Hematopoietic multipotent progenitor cell treated with erythropoietin and hydrocortisone succinate and interleukin-3 and kit ligand, for 15 days (in vitro differentiated cells): ENCODE measurements at places on chromosomes 13 and 19.

GRCh38 chr19:33688171-33688992 is 66.6 kb downstream of the CHST8 start:
- DNase-seq, result no peak

DNA sequence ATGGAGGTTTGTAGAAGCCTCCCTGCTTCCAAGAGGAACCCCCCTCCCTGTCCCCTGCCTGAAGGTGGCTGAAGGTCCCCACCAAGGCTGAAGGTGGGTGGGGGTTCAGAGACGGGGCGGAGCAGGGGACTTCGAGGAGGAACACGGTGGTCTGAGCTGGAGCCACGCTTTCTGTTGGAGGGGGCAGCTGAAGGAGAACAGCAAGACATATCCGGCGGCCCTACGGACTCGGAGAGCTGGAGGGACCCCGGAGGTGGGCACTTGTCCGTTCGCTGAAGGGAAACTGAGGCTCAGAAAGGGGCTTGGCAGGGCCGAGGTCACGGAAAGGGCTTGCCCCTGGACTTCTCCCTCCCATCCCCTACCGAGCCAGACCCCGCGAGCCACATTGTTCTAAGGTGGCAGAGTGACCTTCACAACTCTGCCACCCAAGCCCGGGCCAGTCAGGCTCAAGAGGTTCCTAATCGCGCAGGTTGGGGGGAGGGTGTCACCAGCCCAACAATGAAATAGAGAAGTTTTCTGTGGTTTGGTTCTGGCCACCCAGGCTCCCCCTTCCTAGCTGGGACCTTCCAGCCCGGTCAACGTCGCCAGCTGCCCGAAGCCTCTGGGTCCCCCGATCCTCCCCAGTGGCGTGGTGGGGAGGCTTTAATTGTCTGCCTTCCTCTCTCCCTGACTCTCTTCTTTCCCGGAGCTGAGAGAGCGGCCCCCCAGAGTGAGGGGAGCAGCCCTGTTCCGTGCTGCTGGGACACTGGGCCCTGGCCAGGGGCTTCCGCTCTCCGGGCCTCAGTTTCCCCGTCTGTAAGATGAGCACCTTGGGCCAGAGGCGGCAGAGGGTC is 15.5 kb upstream of the KCNN1 start:
- DNase-seq, result no peak

- DNase-seq, result no peak
These were observed 6.3 kb downstream of the VSTM2B start for GRCh38 chr19:29532097-29532496.

DNA sequence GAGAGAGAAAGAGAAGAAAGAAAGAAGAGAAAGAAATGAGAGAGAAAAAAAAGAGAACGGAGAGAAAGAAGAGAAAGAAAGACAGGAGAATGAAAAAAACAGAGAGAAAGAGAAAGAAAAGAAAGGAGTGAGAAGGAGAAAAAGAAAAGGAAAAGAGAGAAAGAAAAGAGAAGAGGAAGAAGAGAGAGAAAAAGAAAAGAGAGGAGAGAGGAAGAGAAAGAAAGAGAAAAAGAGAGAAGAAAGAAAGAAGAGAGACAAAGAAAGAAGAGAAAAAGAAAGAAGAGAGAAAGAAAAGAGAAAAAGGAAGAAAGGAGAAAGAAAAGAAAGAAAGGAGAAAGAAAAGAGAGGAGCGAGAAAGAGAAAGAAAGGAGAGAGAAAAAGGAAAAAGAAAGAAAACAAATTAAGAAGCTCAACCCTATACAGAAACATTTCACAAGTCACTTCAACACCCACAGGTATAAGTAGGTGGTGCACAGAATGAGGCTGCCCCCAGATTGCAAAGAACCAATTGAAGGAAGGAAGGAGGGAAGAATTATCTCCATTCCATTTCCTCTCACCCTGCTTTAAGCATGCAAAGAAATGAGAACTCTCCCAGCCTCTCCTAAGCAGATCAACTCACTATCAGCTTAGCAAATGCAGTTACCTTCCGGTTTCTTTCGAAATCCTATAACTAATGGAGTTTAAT is 98.8 kb upstream of the CACNA1A start:
- DNase-seq, result no peak

- DNase-seq, result no peak
These were observed 45.8 kb upstream of the SCEL start for GRCh38 chr13:77489566-77490337.

GRCh38 chr19:42274065-42274682 is 5.1 kb downstream of the CIC start:
- DNase-seq, result no peak

GRCh38 chr19:55486043-55486970 is 1.3 kb downstream of the NAT14 start:
- no peak for DNase-seq

DNA sequence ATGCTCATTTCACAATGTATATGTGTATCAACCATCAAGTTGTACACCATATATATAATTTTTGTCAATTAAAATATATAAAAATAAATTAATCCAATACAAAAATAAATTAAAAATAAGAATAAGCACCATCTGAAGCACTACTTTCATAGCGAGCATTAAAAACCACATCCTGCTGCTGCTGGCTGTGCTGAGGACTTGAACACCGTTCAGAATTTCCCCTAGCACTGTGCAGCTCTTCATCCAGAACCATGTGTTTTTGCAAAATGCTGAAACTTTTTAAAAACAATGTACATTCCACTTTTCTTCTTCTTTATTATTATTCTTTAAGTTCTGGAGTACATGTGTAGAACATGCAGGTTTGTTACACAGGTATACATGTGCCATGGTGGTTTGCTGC is 40.0 kb upstream of the FOXO1 start:
- no peak for DNase-seq

GRCh38 chr13:33744589-33745369 is 73.2 kb upstream of the RFC3 start:
- no peak for DNase-seq

DNA sequence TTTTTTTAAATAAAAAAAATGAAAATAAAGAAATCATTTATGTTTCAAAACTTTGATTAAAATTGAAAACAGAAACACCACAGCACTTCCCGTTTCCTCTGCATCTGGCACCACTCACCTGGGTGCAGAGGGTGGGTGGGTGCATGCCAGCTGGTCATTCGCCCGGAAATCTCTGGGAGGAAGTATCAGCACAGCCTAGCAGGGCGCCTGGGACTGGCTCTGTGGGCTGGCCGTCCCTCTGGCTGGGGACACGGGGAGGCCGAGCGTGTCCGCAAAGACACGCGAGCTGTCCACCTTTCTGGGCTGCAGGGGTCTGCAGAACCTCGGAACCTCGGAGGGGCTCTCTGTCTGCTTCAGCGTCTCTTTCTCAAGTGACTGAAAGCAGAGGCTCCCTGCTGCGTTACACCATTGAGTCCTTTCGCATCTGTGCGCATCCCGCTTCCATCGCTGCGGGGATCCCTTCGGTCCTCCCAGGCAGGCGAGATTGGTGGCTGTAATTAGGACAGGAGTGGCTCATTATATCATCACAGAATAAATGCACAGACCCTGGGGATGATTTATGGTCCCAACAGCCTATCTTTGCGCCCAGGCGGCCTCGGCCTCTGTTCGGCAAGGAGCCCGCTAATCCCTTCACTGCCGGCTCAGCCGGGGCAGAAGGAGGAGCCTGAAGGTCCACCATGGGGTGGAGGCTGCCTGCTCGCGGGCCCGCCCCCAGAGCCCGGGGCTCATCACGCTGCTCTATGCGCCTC is 17.2 kb downstream of the CRTC1 start:
- peak; percentile 26 for DNase-seq

DNA sequence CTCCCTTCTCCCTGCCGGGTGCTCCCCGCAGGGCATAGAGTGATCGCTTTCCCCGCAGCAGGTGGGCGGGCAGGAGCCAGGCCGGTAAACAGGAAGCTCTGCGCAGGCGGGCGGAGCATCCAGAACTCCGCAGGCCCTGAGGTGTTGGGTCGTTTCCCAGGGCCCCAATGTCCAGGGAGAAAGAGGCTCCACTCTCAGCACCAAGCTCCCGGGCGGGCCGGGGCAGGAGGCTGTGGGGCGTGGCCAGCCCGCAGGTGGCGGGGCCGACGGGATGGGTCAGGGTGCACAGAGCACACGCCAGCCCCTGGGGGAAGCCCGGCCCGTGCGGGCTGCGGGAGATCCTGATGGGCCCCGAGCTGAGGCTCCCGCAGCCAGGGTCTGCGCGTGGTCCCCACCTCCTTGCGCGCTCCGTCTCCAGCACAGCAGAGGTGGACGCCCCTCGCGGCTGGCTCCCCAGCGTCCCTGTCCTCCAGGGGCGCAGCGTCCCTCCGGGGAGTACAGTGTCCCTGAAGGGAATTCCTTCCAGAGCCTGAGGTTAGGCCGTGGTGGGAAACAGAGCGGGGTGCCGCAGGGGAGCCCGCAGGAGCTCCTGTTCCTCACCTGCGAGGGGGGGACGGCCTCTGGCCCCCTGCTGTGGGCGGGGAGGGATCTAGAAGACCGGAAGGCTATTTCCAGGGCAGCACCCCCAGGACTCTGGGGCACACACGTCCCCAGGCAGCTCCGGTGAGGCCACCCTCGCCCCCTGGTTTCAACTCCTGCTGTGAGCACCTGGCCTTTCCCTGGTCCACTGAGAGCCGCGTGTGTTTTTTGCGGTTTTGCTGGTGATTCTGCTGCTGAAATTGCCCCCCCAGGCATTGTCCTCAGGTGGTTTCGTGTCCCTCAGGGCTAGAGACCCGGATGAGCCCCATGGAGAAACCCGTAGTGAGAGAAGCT is 12.2 kb downstream of the PIP5K1C start:
- DNase-seq, result no peak

DNA sequence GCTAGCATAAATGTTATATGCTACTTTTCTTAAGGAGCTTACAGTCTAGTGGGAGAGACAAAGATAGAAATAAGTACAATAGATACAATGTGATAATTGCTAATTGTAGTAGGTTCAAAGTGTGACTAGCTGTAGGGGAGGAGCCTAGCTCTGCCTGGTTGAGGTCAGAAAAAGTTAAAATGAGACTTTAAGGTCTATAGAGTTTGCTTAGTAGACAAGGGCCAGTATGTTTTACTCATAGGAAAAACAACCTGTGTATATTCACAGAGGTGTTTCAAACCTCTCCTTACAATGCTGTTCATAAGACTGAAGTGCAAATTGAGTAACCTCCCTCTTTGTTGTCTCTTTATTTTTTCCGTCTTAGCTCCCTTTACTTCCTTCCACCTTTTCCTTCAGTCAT is 56.1 kb downstream of the PDS5B start:
- DNase-seq, result no peak

- no peak for DNase-seq
These were observed 478 bp downstream of the LMO7 start for GRCh38 chr13:75636436-75637180.

DNA sequence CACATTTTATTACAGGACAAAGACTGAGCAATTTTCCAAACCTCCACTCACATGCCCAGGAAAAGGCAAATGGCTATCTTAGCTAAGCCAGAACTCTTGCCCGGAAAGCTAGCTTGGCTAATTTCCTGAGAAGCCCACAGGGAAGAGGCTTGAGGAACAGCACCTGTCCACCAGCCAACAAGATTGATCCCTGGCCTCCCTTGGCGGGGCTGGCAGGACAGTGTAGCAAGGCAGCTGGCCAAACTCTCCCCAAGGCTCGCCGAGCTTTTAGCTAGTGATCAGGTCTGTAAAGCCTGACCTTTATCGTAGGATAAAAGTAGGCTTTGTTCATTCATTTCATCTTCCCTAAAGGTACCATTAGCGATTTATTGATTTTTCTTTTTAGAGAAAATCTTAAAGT is 101.4 kb downstream of the UQCRFS1 start:
- no peak for DNase-seq

DNA sequence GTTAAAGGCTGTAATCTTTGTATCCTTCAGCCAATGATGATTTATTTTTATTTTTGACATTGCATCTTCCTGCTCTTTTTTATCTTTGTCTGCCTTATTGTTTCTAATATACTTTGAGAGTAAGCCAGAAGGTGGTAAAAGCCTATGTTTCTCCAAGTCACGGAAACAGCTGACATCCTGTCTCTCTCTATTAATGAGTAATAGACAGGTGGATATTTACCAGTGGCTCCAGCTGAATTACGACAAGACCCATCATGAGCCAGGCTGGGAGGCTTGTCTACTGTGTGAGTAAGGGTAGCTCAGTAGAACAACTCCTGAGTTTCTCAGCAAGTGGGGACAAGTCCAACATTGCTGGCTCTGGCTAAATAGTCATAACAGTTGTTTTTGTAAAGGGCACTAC is 166.6 kb downstream of the NDFIP2 start:
- no peak for DNase-seq

DNA sequence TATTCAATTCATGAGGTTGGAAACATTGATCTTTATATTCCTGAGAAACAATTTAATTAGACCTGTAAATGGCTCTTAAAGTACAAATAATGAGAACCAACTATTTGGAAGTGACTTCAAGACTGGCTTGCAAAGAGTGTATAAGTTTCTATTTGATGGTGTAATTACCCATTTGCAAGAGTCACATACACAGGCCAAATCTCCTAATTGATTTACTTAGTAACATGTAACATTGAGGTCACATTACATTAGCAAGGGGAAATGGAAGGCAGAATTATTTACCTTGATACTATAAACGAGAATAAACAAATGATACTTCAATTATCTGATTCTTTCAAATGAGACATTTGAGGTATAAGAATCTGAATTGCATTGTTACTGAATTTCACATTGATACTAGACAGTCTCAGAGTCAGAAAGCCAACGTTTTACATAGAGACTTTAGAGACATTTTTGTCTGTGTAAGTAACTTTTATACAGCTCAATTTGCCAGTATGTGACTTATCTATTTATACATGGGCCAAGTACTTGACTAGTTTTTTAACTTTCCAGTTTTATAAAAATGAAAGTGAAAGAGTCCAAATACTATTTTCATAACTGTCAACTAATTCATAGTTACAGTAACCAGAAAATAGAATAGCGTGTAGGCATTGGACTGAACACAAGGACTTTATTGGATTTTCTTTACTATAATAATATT is 95.6 kb upstream of the RFC3 start:
- no peak for DNase-seq

- no peak for DNase-seq
These were observed 2867.6 kb downstream of the PCDH9 start for GRCh38 chr13:64362564-64362963.

DNA sequence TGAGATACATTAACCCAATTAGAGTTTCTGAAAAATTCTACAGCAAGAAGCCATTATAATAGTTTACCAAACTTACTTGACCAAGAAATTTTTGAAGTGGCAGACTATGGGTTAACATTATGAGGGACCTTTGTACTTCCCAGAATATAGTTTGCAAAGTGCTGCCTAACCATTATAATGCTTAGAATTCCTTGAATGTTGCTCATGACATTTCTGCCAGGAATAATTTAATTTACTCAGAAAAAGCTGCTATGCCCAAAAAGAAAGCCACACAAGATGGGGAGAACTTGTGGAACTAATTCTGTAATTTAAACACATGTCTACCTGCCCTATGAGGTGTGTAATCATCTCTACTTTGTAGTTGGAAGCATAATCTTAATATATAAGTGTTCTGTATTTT is 58.1 kb upstream of the MYCBP2 start:
- no peak for DNase-seq
